ENCODE measurements at places on chromosomes 4 and X.

GRCh38 chr4:100820249-100820648 lies 302.4 kb upstream of the EMCN start:
- DNase-seq, result no peak

DNA sequence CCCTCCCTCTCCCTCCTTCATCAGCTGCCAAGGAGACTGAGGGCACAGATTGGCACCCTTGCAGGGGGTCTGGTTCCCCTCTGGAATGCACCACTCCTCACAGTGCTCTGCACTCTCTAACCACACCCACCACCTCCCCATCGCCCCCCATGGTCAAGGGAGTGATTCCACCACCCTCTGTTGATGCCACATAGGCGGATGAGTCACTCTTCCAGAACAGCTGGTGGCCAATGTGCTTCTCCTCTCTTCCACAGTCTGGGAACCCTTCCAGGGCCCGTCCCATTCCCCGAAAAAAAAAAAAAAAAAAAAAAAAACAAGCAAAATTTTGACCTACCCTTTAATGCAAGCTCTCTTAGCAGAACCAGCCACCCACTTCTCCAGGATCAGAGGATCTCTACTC lies 341.3 kb upstream of the KLF3 start:
- no peak for DNase-seq

GRCh38 chr4:140789759-140790158 lies 33.6 kb upstream of the TBC1D9 start:
- DNase-seq, result no peak

GRCh38 chrX:25069209-25069608 lies 53.4 kb upstream of the ARX start:
- no peak for DNase-seq

GRCh38 chrX:136189222-136189621 lies 41.9 kb downstream of the FHL1 start:
- DNase-seq, result no peak

GRCh38 chrX:85024044-85024443 lies 20.4 kb downstream of the APOOL start:
- DNase-seq, result no peak

- DNase-seq, result no peak
Measured at GRCh38 chrX:106397788-106398538, 213.8 kb upstream of the RADX start.

- no peak for DNase-seq
Measured at GRCh38 chr4:20543131-20543530, 157.1 kb upstream of the PACRGL start.

GRCh38 chr4:52658641-52659000 lies 480 bp downstream of the USP46 start:
- no peak for DNase-seq

- DNase-seq, result no peak
Measured at GRCh38 chr4:45155081-45155777, 428.9 kb upstream of the GNPDA2 start.

DNA sequence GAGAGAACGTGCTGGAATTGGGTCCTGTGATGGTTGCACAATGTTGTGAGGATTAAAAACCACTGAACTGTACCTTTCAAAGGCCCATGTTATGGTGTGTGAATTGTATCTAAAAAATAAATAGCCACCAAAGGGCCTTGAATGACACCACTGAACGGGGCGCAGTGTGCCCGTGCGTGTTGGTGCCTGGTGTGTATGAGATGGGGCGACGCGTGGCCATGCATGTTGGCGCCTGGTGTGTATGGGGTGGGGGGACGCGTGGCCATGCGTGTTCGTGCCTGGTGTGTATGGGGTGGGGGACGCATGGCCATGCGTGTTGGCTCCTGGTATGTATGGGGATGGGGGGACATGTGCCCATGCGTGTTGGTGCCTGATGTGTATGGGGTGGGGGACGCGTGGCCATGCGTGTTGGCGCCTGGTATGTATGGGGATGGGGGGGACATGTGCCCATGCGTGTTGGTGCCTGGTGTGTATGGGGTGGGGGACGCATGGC lies 66.6 kb upstream of the HELT start:
- no peak for DNase-seq

DNA sequence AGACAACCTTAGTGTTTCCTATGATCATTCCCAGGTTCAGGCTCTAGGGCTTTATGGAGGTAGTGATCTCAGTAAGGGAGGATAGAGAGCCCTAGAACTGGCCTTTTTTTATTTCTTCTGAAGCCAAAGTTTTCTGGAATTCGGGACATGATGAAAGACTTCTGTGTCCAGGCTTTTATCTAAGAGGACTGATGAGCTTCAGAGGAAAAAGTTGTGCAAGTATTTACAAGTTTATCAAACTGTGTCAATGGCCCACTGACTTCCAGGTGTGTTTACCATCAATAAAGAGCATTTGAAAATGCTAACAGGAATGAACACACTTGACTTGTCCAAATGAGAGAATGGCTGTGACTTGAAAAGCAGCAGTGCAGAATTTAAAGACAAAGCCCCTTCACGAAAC lies 254.6 kb downstream of the DCTD start:
- DNase-seq, result no peak

DNA sequence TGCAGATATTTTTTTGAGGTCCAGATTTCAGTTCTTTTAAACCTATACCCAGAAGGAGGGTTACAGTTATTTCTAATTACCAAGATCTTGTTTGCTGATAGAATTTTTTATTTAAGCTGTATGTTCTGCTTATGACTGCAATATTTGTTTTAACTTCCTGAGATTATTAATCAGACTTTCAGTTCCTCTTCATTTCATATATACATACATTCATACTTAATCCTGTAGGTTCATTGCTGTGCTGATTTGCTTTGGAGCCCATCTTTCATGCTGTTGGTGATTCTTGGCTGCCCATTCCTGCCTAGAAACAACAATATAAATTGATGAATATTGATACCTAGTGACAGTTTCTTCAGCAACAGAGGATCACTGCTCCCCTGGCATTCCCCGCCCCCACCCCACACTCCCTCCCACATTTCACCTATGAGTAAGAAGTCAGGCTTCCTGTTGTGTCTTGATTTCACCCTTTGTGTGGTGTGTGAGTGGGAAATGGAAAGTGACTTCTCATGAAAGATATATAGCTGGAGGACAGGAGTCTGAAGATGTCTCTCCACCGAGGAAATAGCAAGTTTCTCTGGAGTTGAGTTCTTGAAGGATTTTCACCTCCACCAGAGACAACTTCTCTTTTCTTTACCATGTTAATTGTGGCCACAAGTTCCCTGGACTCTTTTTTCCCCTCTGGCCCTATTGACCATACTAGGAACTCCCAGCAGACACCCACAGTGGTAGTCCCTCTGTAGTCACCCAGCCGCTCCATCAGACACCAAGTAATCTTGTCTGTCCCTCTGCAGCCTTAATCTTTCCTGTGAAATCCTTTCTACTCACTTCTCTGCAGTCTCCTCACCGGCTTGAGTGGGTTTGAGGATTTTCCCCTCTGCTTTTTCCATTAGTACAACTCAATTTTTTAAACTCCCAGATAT lies 118.4 kb downstream of the ASB9 start:
- no peak for DNase-seq

DNA sequence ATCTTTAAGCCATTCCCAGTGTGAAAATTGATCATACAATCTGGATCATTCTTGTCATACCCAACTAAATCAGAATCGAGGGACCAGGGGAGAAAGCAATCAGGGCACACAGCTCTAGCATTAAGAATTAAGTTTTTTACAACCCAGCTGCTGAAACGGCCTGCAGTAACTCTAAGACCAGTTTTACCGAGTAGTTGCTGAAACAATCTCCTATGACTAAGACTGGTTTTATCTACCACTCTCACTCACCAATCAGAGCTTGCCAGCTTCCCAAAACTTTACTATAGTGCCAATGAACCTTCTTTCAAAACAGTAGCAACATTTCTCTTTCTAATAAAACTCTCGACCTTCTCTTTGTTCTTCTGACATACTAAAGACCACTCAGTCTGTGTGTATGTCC lies 2.8 kb upstream of the SAP30 start:
- DNase-seq, result no peak

DNA sequence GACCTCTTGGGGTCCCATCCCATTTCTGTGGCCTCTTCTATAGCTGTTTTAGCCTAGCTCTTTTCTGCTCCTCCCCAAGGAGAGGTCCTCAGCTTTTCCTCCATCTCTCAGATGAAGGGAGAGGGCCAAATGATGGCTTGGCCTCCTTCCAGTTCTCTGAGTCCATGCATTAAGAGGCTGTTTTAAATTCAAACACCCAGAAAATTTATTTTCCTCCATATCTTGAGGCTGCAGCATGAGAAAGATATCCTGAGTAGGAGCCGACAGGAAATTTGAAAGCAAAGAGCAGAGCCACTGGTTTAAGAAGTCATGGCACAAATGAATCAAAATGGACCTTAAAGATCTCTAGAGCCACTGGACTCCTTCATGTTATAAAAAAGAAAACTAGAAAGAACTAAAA lies 558.8 kb downstream of the MID1IP1 start:
- no peak for DNase-seq

- DNase-seq, result no peak
Measured at GRCh38 chrX:1686642-1687041, 71.8 kb downstream of the ASMT start.

DNA sequence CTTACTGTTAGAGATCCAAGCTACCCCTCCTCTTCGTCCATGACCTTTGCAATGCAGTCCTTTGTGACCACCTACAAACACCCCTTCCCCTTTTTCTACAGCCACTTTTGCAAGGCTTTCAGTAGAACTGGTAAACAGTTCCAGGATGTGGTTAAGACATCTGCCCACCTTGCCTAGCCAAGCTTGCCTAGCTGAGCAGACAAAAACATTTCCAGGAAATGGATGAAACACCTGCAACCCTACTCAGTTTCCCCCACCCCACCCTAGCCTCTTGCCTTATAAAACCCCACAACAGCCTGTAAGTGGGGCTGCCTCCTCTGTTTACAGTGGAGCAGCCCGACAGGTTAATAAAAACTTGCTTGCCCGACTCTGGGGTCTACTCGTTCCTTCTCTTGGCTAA lies 133.8 kb downstream of the ZC4H2 start:
- no peak for DNase-seq

DNA sequence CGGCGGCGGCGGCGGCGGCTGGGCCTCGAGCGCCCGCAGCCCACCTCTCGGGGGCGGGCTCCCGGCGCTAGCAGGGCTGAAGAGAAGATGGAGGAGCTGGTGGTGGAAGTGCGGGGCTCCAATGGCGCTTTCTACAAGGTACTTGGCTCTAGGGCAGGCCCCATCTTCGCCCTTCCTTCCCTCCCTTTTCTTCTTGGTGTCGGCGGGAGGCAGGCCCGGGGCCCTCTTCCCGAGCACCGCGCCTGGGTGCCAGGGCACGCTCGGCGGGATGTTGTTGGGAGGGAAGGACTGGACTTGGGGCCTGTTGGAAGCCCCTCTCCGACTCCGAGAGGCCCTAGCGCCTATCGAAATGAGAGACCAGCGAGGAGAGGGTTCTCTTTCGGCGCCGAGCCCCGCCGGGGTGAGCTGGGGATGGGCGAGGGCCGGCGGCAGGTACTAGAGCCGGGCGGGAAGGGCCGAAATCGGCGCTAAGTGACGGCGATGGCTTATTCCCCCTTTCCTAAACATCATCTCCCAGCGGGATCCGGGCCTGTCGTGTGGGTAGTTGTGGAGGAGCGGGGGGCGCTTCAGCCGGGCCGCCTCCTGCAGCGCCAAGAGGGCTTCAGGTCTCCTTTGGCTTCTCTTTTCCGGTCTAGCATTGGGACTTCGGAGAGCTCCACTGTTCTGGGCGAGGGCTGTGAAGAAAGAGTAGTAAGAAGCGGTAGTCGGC lies 528 bp downstream of the FMR1 start:
- no peak for DNase-seq

DNA sequence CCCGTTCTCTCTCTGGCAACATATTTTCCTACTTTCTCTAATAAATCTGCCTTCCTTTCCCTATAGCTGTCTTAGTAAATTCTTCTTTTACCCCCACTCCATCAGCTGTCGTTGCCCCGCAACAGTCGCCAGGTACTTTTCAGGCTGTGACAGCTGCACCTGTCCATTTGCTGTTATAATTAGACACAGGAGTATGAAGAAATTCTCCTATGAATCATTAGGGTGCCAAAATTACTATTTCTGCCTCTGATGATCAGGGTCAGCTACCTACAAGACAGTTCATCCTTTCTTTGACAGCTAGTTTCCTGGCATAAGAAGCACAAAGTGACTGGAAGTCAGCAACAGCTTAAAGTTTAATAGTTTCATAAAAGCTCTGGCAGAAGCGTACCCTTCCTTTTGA lies 19.5 kb upstream of the GALNTL6 start:
- DNase-seq, result no peak

- no peak for DNase-seq
Measured at GRCh38 chr4:152917543-152918395, 18.4 kb upstream of the FHDC1 start.

All from T-helper 22 cell (primary cell).